Kidney (tissue), 22 donors: ENCODE measurements at places on chromosomes 1 and 21. TPM values are rescaled to one million over a fixed set of nuclear protein-coding genes. Genes with fewer than 3 reads are reported as not detected.

DNA sequence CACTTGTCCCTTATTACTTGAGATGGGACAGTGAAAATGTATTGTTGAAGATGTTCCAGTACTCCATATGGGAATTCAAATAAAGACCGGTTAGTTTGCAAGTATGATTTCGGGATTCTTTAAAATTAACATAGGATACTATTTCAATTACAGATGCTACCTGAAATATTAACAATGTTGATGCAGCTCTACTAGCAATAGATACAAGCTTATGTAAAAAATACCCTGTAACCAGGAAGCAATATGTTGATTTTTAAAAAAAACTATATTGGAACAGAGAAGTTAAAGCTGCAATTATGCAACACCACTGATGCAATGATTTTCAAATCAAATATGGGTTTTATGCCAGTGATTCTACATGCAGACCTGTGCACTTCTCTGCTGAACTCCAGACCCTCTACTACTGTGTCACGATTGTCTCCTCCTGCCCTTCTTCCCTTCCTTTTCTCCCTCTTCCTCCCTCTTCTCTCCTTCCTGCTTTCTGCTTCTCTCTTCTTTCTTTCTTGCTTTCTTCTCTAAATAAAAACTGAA lies 179.2 kb downstream of the ATP6V1G3 start:
- H3K4me3 ChIP-seq, result no peak overlapping the region
- no peaks in the 10 kb centered on the region for H3K27me3 ChIP-seq
- no peaks in the 10 kb centered on the region for H3K36me3 ChIP-seq
- H3K4me1 ChIP-seq, result no peaks in the 10 kb centered on the region
- DNase-seq, result no peak

DNA sequence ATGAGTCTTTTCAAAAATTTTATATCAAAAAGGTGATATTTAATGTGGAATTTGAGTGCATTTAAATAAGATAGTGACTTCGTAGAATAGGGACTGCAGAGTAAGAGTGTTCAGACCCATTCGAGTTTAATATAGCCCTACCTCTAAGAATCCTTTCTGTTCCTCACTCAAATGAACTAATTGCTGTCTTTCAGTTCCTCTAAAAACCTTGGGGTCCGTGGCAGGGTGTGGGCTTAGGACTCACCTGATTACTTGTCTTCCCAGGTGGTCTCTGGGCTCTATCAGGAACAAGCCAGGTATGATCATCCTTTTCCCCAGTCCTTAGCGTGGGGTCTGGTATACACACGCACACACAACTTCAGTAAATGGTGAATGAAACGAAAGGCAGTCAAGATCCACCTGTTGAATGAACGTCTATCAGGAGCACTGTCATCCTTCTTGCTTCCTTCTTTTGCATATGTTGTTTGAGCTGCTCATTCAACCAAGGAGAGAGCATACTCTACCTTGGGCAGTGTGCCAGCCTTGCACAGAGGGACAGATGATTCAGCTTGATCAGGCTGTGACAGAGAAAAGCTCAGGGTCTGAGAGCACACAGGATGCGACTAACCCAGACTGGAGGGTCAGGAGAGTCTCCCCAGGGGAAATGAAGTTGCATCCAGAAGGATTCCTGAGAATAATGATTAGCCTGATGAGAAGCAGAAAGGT lies 1.2 kb upstream of the RNF11 start:
- H3K27me3 ChIP-seq, result no peaks in the 10 kb centered on the region
- H3K4me1 ChIP-seq, result peaks cover 4% of the 10 kb centered on the region
- H3K4me3 ChIP-seq, result no peak overlapping the region
- no peaks in the 10 kb centered on the region for H3K36me3 ChIP-seq

DNA sequence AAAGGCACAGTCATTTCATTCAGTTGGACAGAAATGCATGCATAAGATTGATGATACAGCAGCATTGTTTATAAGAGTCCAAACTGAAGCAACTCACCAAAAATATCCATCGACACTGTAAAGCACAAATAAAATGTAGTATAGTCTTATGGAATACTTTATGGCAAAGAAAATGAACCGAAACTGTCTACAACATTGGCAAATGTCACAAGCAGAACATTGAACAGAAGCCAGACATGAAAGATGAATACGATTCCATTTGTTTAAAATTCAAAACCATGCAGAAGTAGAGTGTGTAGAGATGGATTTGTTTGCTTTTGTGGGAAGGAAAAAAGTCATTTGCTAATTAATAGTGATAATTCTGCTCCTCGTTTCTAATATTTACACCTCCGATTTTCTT lies 7.5 kb upstream of the LEFTY1 start:
- no peak for DNase-seq
- H3K4me1 ChIP-seq, result no peaks in the 10 kb centered on the region
- H3K4me3 ChIP-seq, result no peak overlapping the region
- no peak overlapping the region for H3K27ac ChIP-seq
- H3K36me3 ChIP-seq, result no peaks in the 10 kb centered on the region

- no peak overlapping the region for H3K4me3 ChIP-seq
- peaks cover 2% of the 10 kb centered on the region for H3K4me1 ChIP-seq
- no peaks in the 10 kb centered on the region for H3K36me3 ChIP-seq
Observed at GRCh38 chr1:48932366-48932765, 155.7 kb upstream of the BEND5 start.

- no peaks in the 10 kb centered on the region for H3K27me3 ChIP-seq
- no peak for DNase-seq
- H3K27ac ChIP-seq, result no peak overlapping the region
- H3K36me3 ChIP-seq, result no peaks in the 10 kb centered on the region
- H3K4me3 ChIP-seq, result no peak overlapping the region
Observed at GRCh38 chr1:221076391-221076811, 197.2 kb downstream of the HLX start.

DNA sequence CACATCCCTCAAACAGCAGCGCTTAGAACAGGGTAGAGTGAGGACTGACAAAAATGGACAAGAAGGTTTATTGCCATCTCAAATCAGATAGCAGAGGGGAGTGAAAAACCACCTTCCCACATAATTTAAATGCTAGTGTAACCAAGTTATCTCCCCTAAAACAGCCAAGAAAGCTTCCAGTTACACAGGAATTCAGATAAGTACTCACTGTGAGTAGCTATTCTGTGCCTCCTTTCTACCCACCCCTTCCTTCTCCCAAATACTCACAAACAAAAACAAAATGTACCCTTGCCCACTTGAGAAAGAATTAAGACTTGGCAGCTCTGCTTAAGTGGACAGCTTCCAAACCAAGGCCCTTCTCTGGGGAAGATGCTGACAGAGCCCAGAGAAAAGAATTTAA lies 9.1 kb downstream of the OTUD7B start:
- peaks cover 3% of the 10 kb centered on the region for H3K4me1 ChIP-seq
- no peaks in the 10 kb centered on the region for H3K27me3 ChIP-seq
- no peak for DNase-seq
- no peaks in the 10 kb centered on the region for H3K36me3 ChIP-seq
- no peak overlapping the region for H3K4me3 ChIP-seq

DNA sequence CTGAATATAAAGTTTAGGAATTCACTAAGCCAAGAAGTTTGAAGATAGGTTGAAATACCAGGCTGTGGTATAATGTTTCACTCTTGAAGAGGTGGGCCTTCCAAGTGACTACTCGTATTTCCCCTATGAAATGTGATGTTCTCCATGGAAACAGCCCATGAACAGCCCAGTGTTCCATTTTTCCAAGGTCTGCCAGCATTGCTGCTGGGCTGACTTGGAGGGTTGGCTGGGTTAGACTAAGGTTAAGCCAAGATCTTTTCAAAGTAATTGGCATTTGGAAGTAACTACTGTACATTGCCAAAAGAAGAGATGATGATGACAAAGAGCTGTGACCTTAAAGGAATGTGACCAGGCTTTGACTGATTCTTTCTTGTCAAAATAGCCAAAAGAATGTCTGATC lies 73.8 kb downstream of the RPE65 start:
- no peaks in the 10 kb centered on the region for H3K36me3 ChIP-seq
- H3K27me3 ChIP-seq, result no peaks in the 10 kb centered on the region
- H3K4me3 ChIP-seq, result no peak overlapping the region
- no peak overlapping the region for H3K27ac ChIP-seq

DNA sequence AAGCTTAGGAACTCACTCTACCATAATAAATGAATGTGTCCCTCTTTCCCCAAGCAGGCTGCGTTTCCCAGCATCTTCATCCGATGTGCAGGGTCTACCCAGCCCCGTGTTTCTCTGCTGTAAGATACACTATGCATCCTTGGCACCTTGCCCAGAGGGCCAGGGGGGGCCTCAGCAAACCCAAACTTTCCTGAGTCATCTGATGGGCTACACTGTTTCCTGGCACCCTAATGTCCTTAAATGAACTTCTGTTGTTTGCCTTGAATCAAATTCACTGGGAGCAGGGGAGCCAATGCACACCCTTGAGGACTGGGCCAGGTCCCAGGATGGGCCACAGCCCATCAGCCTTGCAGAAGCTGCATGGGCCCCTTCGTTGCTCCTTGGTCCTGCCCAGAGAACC lies 145.5 kb downstream of the IGSF21 start:
- no peaks in the 10 kb centered on the region for H3K36me3 ChIP-seq
- no peak overlapping the region for H3K4me3 ChIP-seq
- no peaks in the 10 kb centered on the region for H3K4me1 ChIP-seq
- H3K27ac ChIP-seq, result no peak overlapping the region

GRCh38 chr1:203124011-203124410 lies 3.5 kb upstream of the ADORA1 start:
- peak; percentile 3 for DNase-seq
- no peaks in the 10 kb centered on the region for H3K36me3 ChIP-seq
- H3K4me3 ChIP-seq, result no peak overlapping the region
- H3K27me3 ChIP-seq, result no peaks in the 10 kb centered on the region
- H3K4me1 ChIP-seq, result peaks cover 3% of the 10 kb centered on the region

- H3K36me3 ChIP-seq, result no peaks in the 10 kb centered on the region
- H3K4me1 ChIP-seq, result no peaks in the 10 kb centered on the region
- H3K27me3 ChIP-seq, result no peaks in the 10 kb centered on the region
- no peak for DNase-seq
Observed at GRCh38 chr1:5067246-5067645, 412.8 kb downstream of the AJAP1 start.

GRCh38 chr1:234125283-234125682 lies 220.8 kb downstream of the SLC35F3 start:
- H3K27ac ChIP-seq, result no peak overlapping the region
- H3K4me1 ChIP-seq, result no peaks in the 10 kb centered on the region
- H3K4me3 ChIP-seq, result no peak overlapping the region
- H3K27me3 ChIP-seq, result no peaks in the 10 kb centered on the region
- no peak for DNase-seq

- H3K36me3 ChIP-seq, result no peaks in the 10 kb centered on the region
- no peaks in the 10 kb centered on the region for H3K4me1 ChIP-seq
- no peak overlapping the region for H3K27ac ChIP-seq
- no peaks in the 10 kb centered on the region for H3K27me3 ChIP-seq
- no peak for DNase-seq
- no peak overlapping the region for H3K4me3 ChIP-seq
Observed at GRCh38 chr1:171645553-171646248, 6.8 kb downstream of the MYOC start.

- H3K27me3 ChIP-seq, result no peaks in the 10 kb centered on the region
- no peaks in the 10 kb centered on the region for H3K36me3 ChIP-seq
- no peak for DNase-seq
- H3K4me1 ChIP-seq, result no peaks in the 10 kb centered on the region
- H3K4me3 ChIP-seq, result no peak overlapping the region
Observed at GRCh38 chr1:191034132-191034531, 556.5 kb upstream of the BRINP3 start.

DNA sequence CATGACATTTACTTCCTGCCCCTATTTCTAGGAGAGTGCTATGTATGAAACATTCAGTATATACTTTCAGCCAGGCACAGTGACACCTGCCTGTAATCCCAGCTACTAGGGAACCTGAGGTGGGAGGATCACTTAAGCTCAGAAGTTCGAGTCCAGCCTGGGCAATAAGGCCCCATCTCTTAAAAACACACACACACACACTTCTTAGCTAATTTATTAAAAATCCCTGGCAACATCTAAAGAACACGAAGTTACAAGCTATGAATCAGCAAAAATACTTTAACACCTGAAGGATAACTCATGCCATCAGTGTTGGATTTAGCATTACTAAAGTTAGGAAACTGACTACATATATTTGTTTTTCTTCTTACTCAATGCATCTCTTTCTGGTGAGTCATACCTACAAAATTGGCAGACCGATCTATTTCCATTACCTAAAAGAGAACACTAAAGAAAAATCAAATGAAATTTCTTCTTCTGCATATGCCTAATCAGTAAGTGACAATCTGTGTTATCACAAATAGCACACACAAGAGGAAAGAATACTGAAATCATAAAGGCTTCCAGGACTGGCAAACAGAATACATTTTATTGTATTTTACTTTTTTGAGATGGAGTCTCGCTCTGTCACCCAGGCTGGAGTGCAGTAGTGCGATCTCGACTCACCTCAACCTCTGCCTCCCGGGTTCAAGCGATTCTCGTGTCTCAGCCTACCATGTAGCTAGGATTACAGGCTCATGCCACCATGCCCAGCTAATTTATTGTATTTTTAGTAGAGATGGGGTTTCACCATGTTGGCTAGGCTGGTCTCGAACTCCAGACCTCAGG lies 41.4 kb downstream of the RNF115 start:
- H3K4me3 ChIP-seq, result no peak overlapping the region
- no peaks in the 10 kb centered on the region for H3K27me3 ChIP-seq
- DNase-seq, result no peak
- H3K36me3 ChIP-seq, result no peaks in the 10 kb centered on the region
- no peak overlapping the region for H3K27ac ChIP-seq

DNA sequence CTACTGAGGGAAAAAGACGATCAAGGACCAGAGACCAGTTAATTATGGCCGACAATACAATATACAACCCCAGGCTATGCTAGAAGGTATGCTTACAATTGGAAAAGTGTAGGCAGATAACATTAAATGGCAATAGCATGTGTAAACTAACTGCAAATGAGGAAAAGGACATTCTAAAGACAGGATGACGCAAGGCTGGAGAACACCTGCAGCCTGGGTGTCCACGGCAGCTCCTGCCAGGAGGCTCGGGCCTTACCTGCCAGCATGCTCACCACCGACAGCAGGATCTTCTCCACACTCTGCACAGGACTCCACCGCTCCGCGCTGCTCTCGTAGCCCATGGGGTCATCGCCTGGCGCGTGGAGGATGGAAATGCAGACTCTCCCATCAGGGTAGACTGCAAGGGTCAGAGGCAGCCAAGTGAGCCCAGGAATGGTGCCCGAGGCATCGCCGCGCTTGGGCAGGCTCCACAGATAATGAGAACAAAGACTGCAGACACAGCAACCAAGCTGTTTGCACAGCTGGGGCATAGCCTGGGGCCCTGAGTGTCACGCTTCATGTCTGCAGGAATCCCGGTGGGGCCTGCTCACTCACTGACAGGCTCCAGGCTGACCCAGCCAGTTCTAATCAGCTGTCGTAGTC lies 28.2 kb downstream of the UBE2G2 start:
- no peak overlapping the region for H3K27ac ChIP-seq
- H3K4me3 ChIP-seq, result no peak overlapping the region
- peak; percentile 96 for DNase-seq
- no peaks in the 10 kb centered on the region for H3K27me3 ChIP-seq
- H3K4me1 ChIP-seq, result peaks cover 3% of the 10 kb centered on the region

GRCh38 chr1:22223176-22223575 lies 80.3 kb upstream of the WNT4 start:
- H3K4me1 ChIP-seq, result no peaks in the 10 kb centered on the region
- no peak overlapping the region for H3K4me3 ChIP-seq
- no peaks in the 10 kb centered on the region for H3K27me3 ChIP-seq
- H3K27ac ChIP-seq, result no peak overlapping the region

DHRS3 gene
- total RNA-seq, result 44.8 TPM

LRRIQ3 gene
- 1.6 TPM for total RNA-seq

NPHS2 gene
- 1.2 TPM for total RNA-seq

RGS7 gene
- total RNA-seq, result not detected

TFF2 gene
- not detected for total RNA-seq

EPHA10 gene
- 0.88 TPM for total RNA-seq

LRRC53 gene
- total RNA-seq, result not detected

SPRR2A gene
- 0.60 TPM for total RNA-seq

MSTO1 gene
- total RNA-seq, result 54.0 TPM
